ENCODE measurements at places on chromosomes 7 and 10.

DNA sequence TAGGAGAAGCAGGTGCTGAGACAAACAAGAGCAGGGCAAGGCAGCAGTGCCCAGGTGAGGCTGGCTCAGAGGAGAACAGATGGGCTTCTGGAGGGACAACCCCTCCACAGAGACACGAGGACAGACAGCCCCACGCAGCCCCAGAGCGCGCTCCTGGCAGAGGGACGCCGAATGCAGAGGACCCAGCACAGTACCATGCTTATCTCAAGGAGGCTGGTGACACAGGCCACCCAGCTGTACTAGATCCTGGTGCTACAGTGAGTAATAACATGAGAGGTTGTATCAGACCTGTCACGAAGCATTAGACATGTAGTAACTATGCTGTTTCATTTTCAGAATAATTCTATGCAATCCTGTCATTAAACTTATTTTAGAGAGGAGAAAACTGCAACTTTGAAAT lies 60.4 kb upstream of the NCAPG2 start:
- DNase-seq, result no peak

GRCh38 chr7:71633551-71634008 lies 501.6 kb downstream of the GALNT17 start:
- no peak for DNase-seq

DNA sequence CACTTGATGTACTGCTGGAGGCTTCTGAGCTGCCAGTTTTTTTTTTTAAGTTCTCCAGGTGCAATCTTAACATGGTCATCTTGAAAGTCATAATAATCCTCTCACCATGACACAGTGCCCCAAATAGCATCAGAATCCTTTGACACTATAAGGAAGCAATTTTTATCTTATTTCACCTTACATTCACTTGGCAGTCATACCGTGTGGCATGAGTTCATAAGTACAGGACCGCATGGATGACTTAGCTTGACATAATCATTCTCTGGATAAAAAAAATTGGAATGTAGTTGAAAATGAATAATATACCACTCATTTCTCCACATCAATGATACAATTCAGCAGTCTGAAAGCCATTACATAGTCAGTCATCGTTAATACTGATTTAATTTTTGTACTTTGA lies 25.6 kb upstream of the TMEM196 start:
- no peak for DNase-seq

DNA sequence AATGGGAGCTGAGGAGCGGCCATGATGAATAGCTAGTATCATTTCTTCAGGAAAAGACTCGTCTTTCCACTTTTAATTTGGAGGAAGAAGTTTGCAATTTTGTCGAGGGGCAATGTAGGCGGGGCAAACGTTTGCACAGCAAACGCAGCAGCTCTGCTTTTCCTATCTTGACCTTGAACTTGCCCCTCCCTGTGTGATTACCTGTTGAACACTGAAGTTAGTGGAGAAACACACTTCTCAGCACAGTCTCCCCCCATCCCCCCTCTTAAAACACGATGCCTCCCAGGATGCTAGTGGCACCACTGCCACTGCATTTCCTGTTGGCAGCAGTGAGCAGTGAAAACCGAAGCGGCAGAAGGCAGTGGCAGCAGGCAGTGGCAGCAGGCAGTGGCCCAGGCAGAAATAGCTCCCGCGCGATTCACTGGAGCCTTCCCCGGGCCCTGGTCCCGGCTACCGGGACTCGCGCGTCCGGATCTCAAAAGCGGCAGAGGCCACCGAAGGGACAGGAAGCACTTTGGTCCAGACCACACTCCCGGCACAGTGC lies at the start of gene EPDR1:
EPDR1 (plus strand) TSS at position 336 of the 544 bp plus-strand sequence. CDS start 300 bp downstream, outside the sequence.
- DNase-seq, result peak; percentile 35

GRCh38 chr7:155962191-155962967 lies 150.1 kb upstream of the SHH start:
- no peak for DNase-seq

- no peak for DNase-seq
Measured at GRCh38 chr10:80253266-80253962, 36.0 kb downstream of the MAT1A start.

- no peak for DNase-seq
Measured at GRCh38 chr7:66556549-66557213, 72.0 kb upstream of the KCTD7 start.

GRCh38 chr7:151982806-151983205 lies 26.6 kb downstream of the GALNTL5 start:
- no peak for DNase-seq

DNA sequence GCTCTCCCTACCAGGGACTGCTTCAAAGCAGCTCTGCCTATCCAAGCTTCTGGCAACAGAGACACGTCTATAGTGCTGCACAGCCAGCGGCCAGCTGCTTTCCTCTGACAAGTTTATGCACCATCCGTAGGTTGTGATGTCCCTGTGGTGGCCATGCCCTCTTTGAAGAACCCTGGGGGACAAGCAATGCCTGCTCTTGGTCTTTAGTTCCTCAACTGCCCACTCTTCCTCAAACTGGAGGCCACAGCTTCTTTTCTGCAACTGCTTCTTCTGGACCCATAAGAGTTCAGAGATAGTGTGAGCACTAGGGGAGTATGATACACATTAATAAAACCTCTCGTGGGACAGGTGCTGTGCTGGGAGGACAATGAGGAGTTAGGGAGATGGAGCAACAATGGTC lies 164.9 kb downstream of the ELMO1 start:
- no peak for DNase-seq

DNA sequence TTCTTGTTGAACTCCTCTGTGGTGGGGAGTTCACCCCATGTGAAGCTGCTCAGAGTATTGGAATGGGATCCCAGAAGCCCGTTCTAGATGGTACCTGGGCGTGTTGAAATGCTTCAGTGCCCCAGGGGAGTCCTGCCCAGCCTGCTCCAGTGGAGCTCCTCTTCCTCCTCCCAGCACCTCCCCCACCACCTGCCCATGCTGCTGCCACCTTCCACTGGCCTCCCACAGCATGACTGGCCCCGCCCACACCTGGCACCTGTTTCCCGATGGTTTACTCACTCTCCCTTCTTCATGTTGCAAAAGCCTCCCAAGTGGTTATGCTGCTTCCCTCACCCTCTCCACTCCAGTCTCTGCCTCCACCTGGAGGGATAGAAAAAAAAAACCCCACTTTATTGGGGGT lies 32.2 kb upstream of the PCBD1 start:
- DNase-seq, result no peak

GRCh38 chr10:79378647-79379511 lies 31.6 kb downstream of the PPIF start:
- no peak for DNase-seq

GRCh38 chr10:132200344-132201110 lies 13.8 kb downstream of the DPYSL4 start:
- no peak for DNase-seq

DNA sequence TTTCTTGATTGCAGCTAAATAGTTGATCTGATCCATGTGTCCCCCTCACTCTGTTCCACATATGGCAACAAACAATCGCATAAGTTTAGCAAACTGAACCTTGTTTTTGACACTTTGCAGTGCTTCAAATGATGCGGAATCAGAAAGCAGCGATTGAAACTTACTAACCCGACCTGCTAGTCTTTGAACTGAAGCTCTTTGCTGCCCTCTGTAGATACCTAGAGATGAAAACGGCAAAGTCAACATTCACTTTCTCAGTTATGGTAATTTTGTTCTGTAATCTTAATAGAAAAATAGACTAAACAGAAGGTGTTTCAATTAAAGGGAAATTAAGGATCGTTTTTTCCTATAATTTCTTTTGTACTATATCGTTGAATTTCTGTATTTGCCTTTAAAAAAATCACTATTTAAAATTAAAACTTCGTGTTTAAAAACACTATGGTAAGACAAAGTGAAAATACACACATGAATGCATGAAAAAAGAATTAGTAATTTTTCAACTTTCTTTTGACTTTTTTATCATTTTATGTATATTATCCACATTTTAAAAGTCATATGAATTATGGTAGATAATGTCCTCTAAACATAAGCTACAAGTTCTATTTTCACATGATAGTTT lies 276.5 kb downstream of the MAGI2 start:
- no peak for DNase-seq

DNA sequence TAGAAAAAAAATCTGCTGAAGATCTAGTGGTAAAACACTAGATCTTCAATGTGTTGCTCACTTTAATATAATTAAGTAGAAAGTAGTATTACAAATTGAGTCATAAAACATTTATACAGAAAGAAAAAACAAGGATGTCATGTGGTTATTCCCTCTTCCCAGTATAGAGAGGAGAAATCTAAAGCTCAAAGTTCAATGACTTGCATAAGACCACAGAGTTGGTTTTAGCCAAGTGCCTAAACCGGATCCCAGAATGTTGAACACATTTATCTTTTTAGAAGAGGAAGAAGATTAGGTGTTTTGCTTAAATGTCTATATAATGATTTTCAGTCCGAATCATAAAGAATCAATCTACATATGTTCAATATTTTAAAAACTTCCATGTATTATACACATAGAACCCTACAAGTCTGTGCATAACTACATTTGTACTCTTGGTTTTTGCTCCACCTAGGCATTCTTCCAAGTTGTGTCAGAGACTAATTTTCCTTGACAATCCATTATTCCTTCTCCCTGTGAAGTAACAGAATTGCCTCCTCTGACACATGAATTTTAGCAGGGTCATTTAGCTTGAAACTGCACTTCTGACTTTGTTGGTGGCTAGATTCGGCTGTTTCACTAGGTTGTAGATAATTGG lies 389.2 kb downstream of the MAGI2 start:
- no peak for DNase-seq

DNA sequence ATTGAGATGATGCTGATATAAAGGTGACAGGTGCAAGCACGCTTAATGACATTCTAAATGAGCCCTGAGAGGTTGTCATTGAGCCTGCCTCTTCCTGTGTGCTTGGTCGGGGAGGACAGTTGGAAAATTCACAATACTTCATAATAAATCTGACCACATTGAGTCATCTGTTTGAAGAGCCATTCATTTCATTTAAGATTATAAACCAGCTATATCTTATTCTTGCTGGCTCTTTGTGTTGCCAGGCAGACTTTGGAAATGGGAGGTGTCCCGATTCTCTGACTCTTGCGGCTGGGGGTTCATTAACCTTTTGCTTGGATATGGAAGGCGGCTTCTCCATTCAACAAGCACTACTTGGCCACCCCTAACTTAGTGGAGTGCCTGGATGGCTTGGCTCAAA lies 198.2 kb downstream of the FANK1 start:
- DNase-seq, result no peak

GRCh38 chr7:101169110-101169837 lies 3.9 kb upstream of the VGF start:
- DNase-seq, result no peak

- no peak for DNase-seq
Measured at GRCh38 chr10:49269523-49269922, 29.4 kb upstream of the C10orf71 start.

Data from amygdala (tissue), 56 donors.